Daoy (cell line): ENCODE measurements at places on chromosomes 3 and 15.

GRCh38 chr3:188656196-188656982, 502.4 kb downstream of the LPP start:
- DNase-seq: peak; percentile 19

DNA sequence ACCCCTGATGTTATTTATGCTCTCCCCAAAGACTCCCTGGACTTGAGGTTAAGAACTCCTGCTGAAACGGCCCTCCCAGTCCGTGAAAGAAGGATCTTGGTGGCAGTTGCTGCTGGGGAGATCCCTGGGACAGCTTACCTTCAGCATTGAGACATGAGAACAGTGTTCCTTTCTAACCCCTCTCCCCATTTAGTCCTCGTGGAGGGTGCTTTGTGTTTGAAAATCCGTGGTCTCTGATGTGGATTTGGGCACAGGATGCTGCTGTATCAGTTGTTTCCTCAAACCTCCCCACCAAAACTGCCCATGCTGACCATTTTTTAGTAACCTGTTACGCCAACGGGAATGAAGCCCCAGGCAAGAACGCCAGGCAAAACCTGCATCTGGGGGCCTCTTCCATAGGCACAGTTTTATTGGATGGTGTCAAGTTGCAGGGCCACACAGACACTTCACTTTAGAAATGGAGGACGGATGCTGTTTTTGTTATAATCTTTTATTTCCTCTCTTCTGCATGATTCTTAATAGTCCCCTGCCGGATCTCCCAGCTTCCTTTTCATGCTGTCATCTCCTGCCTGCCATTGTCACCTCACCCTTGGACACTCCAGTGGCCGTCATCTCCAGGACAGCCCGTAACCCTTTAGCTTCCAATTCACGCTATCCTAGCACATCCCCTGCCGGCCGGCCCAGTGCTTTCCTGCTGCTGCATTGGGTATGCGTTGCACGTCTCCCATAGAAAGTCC, 31.7 kb upstream of the CEMIP start:
- DNase-seq: no peak

- DNase-seq: no peak
These were observed 15.1 kb downstream of the GMNC start for GRCh38 chr3:190847436-190847835.

- DNase-seq: peak; percentile 9
These were observed 324.7 kb downstream of the SHQ1 start for GRCh38 chr3:72523429-72524151.

- DNase-seq: no peak
These were observed 39.2 kb downstream of the HMCES start for GRCh38 chr3:129317848-129318247.

GRCh38 chr3:127606086-127606805, 8.0 kb downstream of the MCM2 start:
- DNase-seq: no peak
